ELR (cell line): ENCODE measurements at places on chromosomes 2 and 18.

- peak; percentile 31 for DNase-seq
Measured at GRCh38 chr2:134244086-134244485, 9.8 kb upstream of the MGAT5 start.

- DNase-seq: no peak
Measured at GRCh38 chr2:172233987-172234715, 131.5 kb upstream of the DLX2 start.

- no peak for DNase-seq
Measured at GRCh38 chr18:40272630-40273231, 1682.3 kb upstream of the PIK3C3 start.

- DNase-seq: no peak
Measured at GRCh38 chr2:237449193-237449881, 35.4 kb upstream of the COL6A3 start.

DNA sequence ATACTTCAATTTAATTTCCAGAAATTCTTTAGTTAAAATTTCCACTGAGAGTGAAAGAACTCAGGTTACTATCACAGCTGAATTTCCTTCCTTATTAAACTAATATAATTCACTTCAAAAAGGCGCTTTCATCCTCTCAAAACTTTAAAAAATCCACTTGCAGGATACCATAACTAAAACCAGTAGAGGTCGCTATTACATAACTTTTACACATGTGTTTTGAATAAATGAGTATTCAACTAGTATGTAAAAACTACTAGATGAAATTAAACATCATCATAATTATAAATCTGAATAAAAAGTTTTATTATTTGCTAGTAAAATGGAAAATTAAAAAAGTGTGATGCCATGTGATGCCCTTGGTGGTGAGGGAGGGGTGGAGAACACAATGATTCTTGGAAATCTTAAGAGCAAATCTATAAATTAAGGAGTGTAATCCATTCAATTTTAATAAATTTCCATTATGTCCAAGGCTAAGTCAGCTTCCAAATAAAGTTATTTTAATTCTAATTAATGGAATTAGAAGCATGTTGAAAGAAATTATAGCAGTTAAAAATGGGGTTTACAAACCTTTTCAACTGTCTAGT lies 61.4 kb downstream of the SOS1 start:
- peak; percentile 72 for DNase-seq

DNA sequence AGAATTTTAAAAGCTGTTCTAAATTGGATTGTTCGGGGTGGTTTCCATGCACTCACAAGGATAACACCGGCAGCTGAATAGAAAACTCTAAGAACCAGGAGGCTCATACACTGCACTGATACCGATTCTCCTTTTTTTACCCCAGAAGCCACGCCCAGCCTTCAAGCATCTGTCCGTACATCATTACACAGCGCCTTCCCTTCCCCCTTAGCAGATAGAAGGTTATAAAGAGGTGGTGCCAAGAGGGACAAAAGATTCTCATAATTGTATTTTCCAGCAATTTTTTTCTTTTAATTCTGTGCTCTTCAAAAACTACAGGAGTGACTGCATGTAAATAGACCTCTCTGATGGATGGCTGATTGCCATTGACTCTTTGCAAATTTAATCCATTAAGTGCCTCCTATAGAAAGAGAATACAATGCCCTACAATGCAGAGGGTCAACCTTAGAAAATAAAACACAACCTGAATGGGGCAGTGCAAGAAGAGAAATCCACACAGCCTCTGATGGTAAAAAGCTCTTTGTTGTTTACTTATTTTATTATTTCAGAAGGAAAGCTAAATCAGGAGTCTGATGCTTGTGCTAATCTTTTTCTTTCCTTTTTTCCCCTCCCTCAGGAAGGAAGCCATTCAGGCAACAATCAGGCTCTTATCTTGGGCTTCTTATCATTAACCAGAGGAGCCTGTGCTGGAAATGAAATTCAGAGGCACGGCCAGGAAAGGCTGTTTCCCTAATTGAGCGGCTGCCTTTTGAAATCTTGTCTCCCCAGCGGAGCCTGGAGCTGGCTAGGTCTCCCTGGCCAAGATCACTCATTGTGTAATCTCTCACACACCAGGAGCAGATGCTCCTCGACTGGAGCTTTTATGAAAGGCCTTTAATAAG lies 198.9 kb upstream of the NABP1 start:
- no peak for DNase-seq

DNA sequence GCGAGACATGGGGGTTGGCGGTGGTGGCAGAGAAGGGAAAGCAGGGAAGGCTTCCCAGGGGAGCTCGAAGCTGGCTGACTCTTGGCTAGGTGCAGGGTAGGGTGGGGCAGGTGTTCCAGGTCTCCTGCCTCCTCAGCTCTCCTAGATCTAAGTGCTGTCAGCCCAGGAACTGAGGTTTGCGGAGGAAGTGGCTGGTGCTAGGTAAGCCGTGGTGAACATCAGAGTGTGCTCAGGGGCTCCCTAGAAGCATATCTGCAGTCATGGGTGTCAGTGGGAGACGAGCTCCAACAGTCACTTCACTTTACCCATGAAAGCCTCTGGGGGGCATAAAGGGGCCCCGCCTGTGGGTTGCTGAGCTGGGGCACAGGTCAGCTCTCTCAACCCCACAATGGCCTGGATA lies 34.1 kb downstream of the ARHGEF4 start:
- no peak for DNase-seq

- no peak for DNase-seq
Measured at GRCh38 chr2:142031656-142032055, 99.2 kb downstream of the LRP1B start.

- no peak for DNase-seq
Measured at GRCh38 chr2:102832789-102833188, 71.0 kb downstream of the TMEM182 start.

DNA sequence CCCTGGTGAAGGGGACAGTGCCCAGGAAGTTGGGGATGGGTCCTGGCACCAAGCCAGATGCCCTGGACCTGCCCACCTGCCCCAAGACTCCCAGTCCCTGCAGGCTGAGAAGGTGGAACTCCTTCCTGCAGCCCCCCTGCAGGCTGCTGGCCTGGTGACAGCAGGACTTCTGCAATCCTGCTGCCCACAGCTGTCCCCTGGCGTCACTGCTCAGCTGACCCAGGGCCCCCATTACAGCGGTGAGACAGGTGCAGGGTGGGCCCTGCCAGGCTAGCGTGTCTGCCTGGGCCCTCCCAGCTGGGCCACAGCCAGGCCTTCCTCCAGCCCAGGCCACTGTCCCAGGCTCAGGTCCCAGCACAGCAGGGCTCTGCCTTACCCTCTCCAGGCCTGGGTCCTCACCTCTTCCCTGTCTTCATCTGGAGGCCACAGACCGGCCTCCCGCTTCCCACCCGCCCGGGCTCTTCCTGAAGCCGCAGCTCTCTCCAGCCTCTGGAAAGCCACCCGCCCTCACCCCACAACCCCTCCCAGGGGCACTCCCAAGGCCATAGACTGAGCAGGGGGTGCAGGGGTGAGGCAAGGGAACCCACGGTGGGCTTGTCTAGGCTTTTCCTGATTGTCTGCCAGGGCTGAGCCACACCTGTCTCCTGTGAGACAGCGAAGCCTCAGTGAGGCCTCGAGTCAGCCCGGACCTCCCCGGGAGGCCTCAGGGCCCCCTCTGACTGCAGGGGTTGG lies 8.8 kb upstream of the ERFE start:
- no peak for DNase-seq

- DNase-seq: no peak
Measured at GRCh38 chr2:4753721-4754120, 938.5 kb upstream of the SOX11 start.

DNA sequence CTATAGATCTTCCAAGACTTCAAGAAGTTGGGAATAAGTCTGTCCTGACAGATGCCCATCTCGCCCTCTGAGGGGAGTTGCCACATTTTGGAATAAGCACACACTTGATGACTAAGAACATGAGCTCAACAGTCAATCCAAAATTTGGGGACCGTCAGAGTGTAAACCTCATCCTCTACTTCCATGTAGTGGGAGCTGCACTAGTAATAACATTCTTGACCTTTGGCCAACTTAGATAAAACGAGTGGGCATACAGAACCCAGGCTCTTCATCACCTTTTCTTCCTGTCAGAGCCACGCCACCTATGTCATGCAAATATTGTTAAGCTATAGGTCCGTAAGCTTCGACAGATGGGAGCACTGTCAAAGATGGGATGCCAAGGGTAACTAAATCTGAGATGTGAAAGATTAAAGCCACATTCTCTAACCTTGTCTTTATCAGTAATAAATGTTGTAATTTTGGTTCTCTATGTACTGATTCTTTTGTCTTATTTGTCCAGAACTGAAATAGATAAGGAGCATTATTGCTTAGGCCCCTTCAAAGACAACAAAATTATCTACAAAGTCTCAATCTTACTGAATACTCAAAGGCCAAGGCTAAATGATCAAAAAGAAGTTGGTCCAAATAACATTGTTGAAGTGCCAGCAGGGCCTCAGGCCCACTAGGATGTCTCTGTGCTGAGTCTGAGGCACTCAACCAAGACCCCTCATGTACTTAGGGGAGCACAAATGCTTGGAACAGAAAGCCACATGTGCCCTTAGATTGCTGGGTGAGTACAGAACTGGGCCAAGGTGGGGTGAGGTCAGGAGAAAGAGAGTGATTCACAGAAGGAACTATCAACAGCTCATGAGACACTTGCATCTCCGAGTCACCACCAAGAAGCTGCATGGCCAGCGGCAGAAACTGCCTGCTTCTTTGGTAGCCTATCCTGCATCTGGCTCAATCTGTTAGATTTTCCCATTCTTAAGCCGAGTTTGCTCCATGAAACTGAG lies 15.0 kb downstream of the CDH2 start:
- peak; percentile 61 for DNase-seq

DNA sequence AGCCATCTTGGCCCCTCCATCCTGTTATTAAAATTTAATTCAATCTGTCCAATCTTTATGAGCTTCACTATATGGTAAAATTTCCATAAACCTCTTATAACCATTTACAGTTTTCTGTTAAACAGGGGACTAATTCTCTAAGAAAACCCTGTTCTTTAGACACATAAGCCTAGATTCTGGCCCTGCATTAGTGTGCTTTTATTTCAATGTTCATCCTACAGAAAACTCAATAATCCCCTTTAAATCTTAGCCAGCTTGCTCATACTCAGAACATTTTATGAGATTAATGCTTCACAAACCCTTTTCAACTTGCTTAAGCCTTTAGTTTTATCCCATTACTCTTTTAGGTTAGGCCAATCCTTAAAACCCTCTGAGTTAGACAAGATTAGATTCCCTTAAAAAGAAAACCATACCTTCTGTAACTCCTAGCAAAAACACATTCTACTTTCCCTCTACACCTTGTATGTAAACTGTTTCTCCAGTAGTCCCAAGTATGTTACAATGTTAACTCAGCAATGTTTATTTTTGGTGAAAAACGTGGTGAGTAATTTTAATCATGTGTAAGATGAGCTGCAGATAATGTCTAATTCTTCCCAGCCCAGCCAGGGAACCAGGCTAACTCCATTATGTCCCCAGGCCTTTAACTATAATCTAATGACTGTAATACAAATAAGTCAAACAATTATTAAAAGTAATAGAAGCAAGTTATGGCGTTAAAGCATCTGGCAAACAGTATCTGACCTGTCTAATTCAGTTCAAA lies 1953.4 kb upstream of the LRRTM1 start:
- no peak for DNase-seq

GRCh38 chr2:200077210-200077650 lies 121.8 kb downstream of the MAIP1 start:
- DNase-seq: peak; percentile 73

- DNase-seq: no peak
Measured at GRCh38 chr18:55144193-55144930, 185.1 kb upstream of the CCDC68 start.

- peak; percentile 97 for DNase-seq
Measured at GRCh38 chr2:224946895-224947294, 95.4 kb downstream of the DOCK10 start.

GRCh38 chr2:238169048-238169707 lies 10.4 kb downstream of the ERFE start:
- peak; percentile 86 for DNase-seq

GRCh38 chr2:39779341-39779851 lies 338 bp upstream of the THUMPD2 start:
- no peak for DNase-seq

DNA sequence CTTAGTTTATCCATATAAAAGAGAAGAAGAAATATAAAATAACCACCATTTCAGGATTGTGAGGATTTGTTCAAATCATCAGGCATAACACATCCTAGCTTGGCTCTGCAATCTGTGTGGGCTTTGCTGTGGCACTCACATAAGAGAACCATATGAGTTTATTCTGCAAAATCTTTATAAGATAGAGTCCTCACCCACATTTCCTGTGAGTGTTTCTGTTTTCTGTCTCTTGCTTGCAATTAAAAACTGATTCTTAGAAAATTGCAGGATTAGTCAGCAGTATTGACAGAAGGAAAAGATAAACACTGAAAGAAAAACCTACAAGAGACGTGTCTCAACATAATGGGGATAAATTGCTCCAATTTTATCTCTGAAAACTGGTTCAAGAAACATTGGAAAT lies 258.5 kb downstream of the RND3 start:
- peak; percentile 21 for DNase-seq

DNA sequence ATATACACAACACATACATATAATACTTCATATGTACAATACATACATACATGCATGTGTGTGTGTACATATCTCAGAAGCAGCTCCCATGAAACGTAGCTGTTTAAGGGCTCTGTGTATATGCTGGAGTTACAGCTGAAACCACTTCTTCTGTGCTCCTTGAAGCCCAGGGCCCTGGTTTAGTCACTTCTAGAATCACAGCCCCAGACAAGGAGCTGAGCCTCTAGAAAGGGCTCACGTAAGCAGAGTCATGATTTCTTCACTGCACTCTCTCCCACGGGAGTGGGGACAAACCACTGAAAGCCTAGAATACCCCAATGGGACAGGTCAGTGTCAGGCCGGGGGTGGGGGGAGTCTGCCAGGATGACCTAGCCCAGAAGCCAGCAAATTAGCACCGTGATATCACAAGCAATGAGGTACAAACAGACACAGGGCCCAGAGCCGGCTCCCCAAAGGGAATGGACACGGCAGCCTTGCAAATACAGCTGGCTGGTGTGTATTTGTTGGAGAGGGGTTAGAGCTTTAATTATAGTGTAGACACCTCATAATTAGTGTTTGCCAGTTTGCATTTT lies 90.3 kb downstream of the C1QL2 start:
- DNase-seq: no peak

DNA sequence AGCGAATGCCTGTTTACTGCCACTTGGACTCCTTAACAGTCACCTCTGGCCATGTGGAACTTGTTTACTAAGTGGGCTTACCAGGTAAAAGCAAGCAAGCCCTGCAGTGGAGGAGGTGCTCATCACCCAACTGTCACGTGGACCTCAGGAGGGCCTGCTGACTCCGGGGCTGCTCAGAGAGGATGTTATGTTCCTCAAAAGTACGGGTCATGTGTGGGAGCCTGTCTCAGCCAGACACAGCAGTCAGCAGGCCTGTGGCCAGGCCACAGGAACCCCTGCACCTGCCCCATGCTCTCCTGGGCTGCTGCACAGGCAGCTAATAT lies 36.2 kb downstream of the AMER3 start:
- no peak for DNase-seq

DNA sequence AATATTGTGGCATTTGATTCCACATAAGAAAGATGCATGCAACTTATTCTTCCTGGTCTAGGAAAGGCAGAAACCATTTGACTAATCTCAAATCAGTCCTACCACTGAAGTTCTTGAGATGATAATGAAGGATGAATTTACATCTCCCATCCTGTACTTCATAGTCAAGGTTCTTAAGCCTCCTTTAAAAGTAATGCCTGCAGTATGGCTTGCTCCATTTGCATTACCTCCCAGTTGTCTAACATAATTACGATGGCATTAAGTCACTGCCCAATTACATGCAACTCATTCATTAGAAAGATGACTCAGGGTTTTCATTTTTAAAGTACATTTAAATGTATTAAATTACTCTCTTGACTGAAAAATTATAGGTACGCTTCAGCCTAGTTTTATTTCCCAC lies 32.2 kb downstream of the THADA start:
- DNase-seq: no peak
